ENCODE measurements at places on chromosomes 7 and 10.
A peak's percentile ranks its signal among the peaks of the same experiment; 100 is the strongest.

GRCh38 chr7:158760936-158761335 is 56.3 kb upstream of the NCAPG2 start:
- no peak for DNase-seq

- DNase-seq, result no peak
Measured at GRCh38 chr7:130941322-130942210, 207.6 kb upstream of the KLF14 start.

DNA sequence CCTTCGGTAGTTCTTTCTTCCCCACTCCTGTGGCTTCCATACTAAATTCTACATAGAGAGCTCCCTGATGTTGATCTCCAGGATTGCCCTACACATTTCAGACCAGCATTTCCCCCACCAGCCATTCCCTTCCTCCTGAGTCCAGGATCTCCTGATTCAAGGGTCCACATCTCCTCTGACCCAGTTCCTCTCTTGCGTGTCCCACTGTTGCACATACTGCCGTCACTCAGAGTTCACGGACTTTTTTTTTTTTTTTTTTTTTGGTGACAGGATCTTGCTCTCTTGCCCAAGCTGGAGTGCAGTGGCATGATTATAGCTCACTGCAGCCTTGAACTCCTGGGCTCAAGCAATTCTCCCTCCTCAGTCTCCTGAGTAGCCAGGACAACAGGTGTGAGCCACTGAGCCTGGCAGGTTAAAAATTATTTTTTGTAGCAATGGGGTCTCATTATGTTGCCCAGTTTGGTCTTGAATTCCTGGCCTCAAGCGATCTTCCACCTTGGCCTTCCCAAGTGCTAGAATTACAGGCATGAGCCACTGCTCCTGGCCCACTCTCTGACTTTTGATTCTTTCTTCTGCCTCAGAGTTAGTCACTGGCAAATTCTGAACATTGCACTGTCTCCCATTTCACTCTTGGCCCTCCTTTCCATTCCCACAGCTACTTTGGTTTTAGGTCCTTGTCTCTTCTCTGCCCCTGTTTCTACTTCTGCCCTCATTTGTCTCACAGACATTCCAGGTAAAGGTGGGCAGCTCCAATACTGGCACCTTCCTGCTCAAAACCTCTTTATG is 29.6 kb upstream of the ZRANB1 start:
- DNase-seq, result no peak

GRCh38 chr7:116232920-116233319 is 22.6 kb downstream of the TES start:
- DNase-seq, result no peak

DNA sequence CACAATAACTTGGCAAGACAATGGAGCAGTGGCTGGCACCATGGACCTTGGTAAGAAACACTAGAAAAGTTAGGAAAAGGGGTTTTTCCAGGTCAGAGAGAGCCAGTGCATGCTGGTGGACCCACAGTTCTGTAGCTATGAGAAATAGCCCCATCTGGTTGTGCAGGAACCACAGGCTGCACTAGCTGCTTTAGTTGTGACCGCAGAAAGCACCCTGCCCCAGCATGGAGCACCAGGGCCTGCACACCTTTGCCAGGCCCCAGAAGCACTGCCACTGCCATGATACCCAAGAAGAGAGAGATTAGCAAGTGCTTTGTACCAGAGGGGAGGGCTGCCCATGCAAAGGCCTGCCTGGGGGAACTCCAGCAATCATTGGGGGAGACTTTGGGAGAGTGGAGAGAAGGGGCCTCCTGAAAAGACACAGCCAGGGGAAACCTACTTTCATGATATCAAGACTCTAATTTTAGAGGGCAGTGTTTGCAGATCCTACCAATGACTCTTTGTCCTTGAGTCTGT is 256.1 kb upstream of the C7orf33 start:
- no peak for DNase-seq

- no peak for DNase-seq
Measured at GRCh38 chr10:124072541-124072940, 20.9 kb downstream of the CHST15 start.

DNA sequence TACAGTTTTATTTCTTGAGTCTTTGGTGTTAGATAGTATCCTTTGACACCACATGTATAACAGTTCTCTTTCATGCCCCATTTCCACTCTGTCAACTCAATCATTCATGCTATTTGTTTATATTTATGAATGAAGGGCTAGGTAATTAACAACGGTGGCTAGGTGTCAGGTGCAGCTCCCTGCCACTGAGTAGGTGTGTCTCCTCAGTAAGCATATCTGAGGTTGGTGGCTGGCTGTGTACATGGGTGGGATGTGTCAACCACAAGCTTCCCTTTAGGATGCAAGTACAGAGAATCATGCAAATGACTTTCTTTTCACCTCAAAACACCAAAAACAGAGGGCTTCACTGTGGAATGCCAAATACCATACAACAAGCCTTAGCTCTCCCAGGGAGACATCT is 83.4 kb downstream of the ZNF365 start:
- DNase-seq, result no peak

DNA sequence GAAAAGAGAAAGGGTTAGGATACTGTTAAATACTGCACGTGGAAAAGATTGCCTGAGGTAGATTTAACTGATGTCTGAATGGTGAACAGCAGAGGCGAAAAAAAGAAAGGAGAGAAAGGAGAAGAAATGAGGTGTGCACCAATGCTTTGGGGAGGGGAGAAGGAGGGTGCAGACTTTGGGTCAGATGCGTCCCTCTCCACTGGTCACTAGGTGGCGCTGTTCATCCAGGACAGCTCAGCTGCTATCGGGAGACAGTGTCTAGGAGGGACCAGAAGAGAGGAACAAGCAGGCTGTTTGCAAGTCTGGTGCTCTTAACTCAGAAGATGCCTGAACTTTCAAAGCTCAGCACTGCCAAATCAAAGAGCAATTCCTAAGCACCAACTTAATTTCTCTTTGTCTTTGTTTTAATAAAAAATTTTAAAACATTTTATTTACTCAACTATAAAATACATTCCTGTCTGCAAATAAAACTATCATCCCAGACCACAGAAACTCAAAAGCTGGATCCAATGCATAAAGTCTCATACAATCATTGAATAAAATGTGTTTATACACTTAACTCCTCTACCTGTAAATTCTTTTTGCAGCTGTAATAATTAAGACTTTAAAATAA is 83.9 kb upstream of the PDLIM1 start:
- DNase-seq, result peak; percentile 15
